ENCODE measurements at places on chromosomes 7 and 10.

GRCh38 chr7:47950714-47951113 is 2.4 kb upstream of the PKD1L1 start:
- DNase-seq: no peak

GRCh38 chr7:102104245-102104644 is 182.4 kb upstream of the SH2B2 start:
- DNase-seq: no peak

DNA sequence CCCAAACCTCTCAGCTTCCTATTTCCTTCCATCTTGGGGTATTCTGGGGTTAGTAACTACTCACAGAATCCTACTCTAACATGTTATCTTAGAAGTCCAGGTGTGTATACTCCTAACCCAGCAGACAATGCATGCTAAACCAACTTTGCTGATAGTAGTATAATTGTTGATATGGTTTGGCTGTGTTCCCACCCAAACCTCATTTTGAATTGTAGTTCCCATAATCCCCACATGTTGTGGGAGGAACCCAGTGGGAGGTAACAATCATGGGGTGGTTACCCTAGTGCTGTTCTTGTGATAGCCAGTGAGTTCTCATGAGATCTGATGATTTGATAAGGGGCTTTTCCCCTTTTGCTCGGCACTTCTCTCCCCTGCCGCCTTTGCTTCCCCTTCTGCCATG is 135.1 kb downstream of the CHRM2 start:
- DNase-seq: no peak

DNA sequence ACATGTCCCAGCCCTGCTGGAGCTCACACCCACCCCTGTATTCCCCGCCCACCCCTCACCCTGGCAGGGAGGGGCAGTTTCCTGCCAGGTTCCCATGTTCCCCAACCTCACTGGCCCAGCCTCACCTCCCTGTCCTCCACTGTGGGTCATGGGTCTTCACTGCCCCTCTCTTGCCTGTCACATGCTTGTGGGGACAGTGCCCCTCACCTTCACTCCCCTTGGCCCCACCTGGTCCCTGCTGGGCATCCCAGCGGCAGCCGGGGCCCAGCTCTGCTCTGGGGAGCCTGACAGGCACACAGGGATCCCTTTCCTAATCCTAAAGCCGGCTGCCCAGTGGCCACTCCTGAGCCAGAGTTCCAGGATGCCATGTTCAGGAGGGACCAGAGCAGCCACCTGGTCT is 21.4 kb upstream of the ZNF862 start:
- DNase-seq: no peak

GRCh38 chr10:25280076-25280475 is 105.3 kb downstream of the GPR158 start:
- no peak for DNase-seq

DNA sequence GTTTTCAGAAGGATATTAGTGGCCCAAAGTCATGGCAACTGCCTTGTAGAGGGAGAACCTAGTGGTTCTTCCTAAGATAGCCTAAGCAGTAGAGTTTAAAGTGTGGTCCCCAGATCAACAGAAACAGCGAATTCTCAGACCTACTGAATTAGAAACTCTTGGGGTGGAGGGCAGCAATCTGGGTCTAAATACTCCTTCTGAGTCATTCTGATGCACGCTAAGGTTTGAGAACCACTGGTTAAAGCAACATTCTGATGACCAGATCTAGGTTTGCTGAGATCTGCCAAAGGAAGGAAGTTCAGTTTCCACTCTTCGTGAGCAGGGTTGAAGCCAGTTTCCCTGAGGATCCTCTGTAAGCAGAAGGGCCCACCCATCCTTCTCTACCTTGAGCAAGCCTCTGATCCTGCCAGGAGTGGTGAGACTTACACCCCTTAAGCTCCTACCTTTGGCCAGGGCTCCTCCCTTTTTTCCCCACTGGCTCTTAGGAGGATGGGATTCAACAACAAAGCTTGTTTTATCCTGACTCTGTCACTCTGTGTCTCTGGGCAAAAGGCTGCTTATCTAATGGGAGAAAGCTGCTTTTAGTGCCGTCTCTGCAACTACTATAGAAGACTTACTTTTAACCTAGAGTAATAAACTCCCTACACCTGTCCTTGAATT is 26.8 kb upstream of the TRUB1 start:
- no peak for DNase-seq

DNA sequence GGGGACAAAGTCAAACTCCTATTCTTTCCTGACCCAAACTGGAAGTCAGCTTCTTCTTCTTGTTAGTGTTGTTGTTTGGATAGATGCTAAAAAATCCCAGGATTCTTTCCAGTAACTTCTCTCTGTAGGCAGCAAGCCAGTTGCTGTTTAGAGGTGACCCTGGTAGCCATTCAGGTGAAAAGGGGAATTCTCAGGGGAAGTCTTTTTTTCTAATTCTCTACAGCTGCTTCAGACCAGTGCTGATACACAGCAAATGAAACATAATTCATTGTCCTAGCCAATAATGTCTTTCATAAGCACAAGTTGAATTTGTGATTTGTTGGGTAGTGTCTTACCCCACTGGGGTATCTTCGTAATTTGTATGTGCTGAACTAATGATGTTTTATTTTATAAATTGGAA is 357.3 kb downstream of the BBS9 start:
- no peak for DNase-seq

All from fibroblast of skin of right biceps (primary cell).